ENCODE measurements at places on chromosomes 2 and 18. TPM values are rescaled to one million over a fixed set of nuclear protein-coding genes. Genes with fewer than 3 reads are reported as not detected.

Gene TMEM247
- total RNA-seq: not detected

Gene ACP1
- total RNA-seq: 168 TPM

- no peak overlapping the region for H3K27ac ChIP-seq
- DNase-seq: no peak
- no peaks in the 10 kb centered on the region for H3K36me3 ChIP-seq
- H3K27me3 ChIP-seq: peaks cover 4% of the 10 kb centered on the region
- peaks cover 2% of the 10 kb centered on the region for H3K4me1 ChIP-seq
- no peak overlapping the region for H3K4me3 ChIP-seq
These were observed 54.3 kb downstream of the INO80C start for GRCh38 chr18:35443434-35443833.

GRCh38 chr2:29601872-29602271 is 319.5 kb downstream of the ALK start:
- no peak overlapping the region for H3K4me3 ChIP-seq
- no peak overlapping the region for H3K27ac ChIP-seq
- H3K27me3 ChIP-seq: peaks cover 6% of the 10 kb centered on the region
- DNase-seq: no peak

Measured in activated T-helper 2 cell treated with anti-CD3 and anti-CD28 coated beads, Interferon-gamma antibody, Interleukin-2, Interleukin-4, amounts not matched to agents 10 μg/mL and 5 μg/mL and 100 μg/mL, durations not matched to agents 14 hours and 24 hours and 36 hours (primary cell).